ENCODE measurements at places on chromosomes 13 and 19.

- DNase-seq = no peak
Observed at GRCh38 chr19:54094426-54095000, 6.1 kb downstream of the OSCAR start.

GRCh38 chr19:34577056-34577455 is 95.5 kb downstream of the WTIP start:
- DNase-seq = no peak

- no peak for DNase-seq
Observed at GRCh38 chr19:8311461-8312260, 3.5 kb upstream of the CD320 start.

- no peak for DNase-seq
Observed at GRCh38 chr13:98909016-98909415, 68.8 kb downstream of the DOCK9 start.

DNA sequence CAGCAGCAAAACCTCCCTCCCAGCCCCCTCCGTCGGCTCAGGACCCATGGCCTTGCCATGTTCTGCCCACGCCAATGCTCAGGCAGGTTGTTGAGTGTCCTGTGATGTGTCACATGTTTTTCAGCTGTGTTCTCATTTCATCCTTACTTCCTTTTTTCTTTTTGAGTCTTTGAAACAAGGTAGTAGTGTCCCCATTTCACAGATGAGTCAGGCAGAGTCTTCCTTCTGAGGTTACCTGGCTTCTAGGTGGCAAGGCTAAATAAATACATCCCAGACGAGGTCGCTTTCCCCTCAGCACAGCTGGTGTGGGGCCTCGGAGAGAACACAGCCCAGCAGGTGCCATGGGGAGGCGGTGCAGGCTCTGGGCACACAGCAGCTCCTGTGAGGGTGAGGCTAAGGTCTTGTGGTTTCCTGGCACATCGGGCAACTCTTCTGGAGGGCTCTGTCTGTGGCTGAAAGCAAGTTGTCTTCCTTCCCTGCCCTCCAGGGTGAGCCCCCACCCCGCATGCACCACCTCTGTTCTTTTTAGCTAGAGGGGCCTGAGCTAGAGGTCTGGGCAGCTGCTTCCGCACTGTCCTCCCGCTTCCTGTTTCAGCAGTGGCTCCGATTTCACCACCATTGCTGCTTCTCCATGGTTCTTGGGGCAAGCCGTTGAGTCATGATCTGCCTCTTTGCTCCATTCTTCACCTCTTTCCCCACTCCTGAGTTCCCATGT is 15.1 kb downstream of the PRAM1 start:
- DNase-seq = peak; percentile 43

GRCh38 chr19:41403181-41403970 is 5.8 kb downstream of the BCKDHA start:
- no peak for DNase-seq

DNA sequence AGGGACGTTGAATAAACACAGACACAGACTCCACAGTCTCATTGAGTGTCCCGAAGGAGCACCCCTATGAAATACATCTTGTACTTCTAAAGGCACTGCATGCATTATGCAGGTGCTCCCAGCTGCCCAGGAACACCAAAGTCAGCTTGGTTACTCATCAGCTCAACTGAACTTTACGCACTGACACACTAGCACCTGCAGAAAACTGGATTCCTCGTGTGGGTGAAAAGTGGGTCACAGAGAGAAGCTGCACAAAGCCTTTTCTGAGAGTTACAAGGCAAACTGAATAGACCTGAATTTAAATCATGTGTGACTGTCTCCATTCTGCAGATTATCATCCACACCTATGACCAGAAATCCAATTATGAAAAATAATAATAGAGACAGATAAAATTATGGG is 527.5 kb upstream of the NBEA start:
- DNase-seq = no peak

DNA sequence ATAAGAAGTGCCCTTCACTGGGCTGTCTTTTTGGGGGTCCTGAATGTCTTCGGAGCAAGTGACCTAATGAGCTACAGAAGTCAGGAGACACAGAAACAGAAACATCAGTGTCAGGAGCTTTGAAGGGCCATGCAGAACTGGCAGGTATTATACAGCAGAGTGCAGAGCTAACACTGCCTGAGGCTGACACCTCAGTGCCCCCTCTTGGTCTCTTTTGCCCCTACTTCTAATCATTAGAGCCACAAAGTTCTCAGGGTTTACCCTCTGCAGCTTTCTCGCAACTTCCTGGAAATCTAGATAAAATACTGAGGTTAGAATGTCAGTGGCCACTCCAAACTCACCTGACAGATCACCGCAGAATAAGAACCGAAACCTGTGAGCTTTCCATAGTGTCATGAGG is 172.7 kb downstream of the B3GLCT start:
- DNase-seq = no peak

GRCh38 chr13:41707194-41707821 is 250.0 kb downstream of the RGCC start:
- DNase-seq = no peak

DNA sequence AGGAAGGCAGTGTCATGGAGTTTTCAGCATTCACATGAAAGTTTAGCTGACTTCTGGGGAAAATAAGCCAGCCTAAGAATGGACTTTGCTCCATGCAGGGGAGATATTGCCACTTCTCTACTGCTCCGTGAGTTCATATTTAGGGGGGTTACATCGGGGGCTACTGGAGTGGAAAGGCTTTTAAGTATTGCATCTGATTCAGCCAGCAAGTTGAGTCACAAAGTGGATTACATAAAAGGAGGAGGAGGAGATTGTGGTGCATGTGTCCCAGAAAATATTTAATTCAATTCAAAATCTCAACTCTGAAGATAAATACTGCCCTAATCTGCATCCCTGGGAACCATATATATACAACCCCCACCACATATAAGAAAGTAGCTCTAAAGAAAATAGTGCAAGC is 617.2 kb downstream of the DCT start:
- DNase-seq = no peak

- DNase-seq = no peak
Observed at GRCh38 chr13:94712287-94712811, at the start of gene SOX21. SOX21 (minus strand) TSS chr13:94712545; CDS start chr13:94712049, 496 bp downstream.

GRCh38 chr13:91725646-91726045 is 327.2 kb downstream of the GPC5 start:
- no peak for DNase-seq

GRCh38 chr13:65555962-65556361 is 1674.2 kb downstream of the PCDH9 start:
- DNase-seq = no peak

GRCh38 chr13:111627596-111627995 is 307.2 kb downstream of the TEX29 start:
- no peak for DNase-seq

DNA sequence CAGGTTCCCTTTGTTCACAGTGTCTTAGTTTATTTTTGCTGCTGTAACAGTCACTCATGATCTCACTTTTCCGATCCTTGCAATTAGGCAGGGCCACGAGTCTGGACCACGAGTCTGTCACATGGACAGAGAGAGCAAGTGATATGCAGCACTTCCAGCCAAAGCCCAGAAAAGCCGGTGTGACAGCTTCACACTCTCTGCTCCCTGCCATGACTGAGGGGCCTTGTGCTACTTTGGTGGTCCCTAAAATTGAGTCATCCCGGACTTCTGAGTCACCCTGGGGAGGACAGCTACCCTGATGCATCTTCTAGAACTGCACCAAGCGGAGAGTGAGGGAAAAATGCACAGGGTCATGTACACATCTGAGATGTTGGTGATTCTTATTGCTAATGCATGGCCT is 179.6 kb downstream of the EFNB2 start:
- DNase-seq = no peak
